IMR-90 (cell line): ENCODE measurements at places on chromosomes 2 and 18. TPM values are rescaled to one million over a fixed set of nuclear protein-coding genes. Genes with fewer than 3 reads are reported as not detected.

GRCh38 chr2:46118656-46119371, 178.4 kb upstream of the EPAS1 start:
- no peaks in the 10 kb centered on the region for H3K36me3 ChIP-seq
- H3K27ac ChIP-seq, result peak overlapping the region; percentile 84; the same call in 1 of the 2 replicates
- no peak for DNase-seq

GRCh38 chr2:68385220-68385906, 20.3 kb downstream of the PLEK start:
- peaks cover 64% of the 10 kb centered on the region for H3K27me3 ChIP-seq
- no peak overlapping the region for H3K27ac ChIP-seq
- H3K4me3 ChIP-seq, result no peak overlapping the region
- DNase-seq, result no peak
- H3K4me1 ChIP-seq, result no peaks in the 10 kb centered on the region

GRCh38 chr2:223797811-223798721, 39.3 kb downstream of the AP1S3 start:
- no peaks in the 10 kb centered on the region for H3K36me3 ChIP-seq
- peak; percentile 59 for DNase-seq
- no peaks in the 10 kb centered on the region for H3K27me3 ChIP-seq
- no peak overlapping the region for H3K27ac ChIP-seq

DNA sequence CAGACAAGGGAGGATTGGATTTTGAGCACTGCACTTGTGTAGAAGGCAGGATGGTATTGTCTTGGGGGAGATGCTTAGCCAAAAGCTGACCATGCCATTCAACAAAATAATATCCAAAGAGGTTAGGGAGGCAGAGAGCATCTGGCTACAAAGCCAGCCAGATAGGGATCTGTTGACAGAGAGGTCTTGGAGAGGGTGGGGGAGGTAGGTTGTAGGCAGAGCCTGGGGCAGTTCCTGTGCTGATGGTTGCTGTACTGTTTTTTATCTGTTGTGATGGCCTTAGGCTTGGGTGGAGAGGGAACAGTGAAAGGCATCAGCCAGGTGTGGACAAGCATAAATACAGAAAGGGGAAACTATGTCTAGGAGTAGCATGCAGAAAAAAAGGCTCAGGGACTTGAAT, 100.9 kb downstream of the AQP4 start:
- H3K36me3 ChIP-seq, result no peaks in the 10 kb centered on the region
- H3K27ac ChIP-seq, result no peak overlapping the region
- H3K4me1 ChIP-seq, result no peaks in the 10 kb centered on the region
- H3K4me3 ChIP-seq, result no peak overlapping the region

DNA sequence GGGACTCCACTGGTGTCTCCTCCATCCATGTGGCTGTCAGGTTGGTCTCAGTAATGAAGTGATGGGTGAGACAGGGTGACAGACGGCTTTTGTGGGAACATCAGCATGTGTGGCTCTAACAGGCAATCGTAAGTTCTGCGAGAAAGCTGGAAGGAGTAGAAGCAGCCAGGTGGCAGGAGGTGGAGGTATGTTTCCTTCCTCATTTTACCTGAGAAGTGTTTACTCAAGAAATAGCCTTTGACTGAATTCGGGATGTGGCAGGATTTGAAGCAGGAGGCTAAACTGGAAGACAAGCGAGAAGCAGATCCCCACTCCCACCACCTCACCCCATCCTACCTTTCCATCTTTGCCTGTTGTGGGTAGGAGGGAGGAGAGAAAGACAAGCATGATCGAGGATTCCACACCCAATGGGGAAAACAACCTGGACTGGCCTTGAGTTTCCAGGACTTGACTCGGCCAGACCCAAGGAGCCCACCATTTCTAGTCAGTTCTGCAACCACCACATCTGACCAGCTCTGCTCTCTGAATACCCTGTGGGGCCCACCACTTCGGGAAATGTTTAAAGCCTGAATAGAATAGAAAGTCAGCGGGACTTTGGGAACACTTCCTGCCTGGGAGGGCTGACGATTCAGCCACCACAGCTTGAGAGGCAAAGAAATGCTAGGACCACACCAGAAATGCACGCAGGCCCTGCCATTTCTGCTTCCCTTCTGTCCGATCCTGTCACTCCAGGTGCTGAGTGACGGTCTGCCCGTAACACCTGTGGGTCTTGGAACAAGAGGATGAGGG, 1.2 kb downstream of the ABCG8 start:
- H3K27ac ChIP-seq, result no peak overlapping the region
- H3K27me3 ChIP-seq, result peaks cover 55% of the 10 kb centered on the region
- no peaks in the 10 kb centered on the region for H3K36me3 ChIP-seq
- H3K4me1 ChIP-seq, result no peaks in the 10 kb centered on the region
- H3K4me3 ChIP-seq, result no peak overlapping the region
- no peak for DNase-seq

- H3K4me3 ChIP-seq, result peak within 1 kb of the TSS; percentile 98
- H3K36me3 ChIP-seq, result no peaks in the 10 kb centered on the region
- DNase-seq, result peak; percentile 49
- H3K4me1 ChIP-seq, result peaks cover 10% of the 10 kb centered on the region
Measured at GRCh38 chr18:36297417-36298125, at the start of gene FHOD3. FHOD3 (plus strand) TSS chr18:36297713; CDS start chr18:36297836, 123 bp downstream.

- peaks cover 27% of the 10 kb centered on the region for H3K36me3 ChIP-seq
- no peak overlapping the region for H3K27ac ChIP-seq
- DNase-seq, result no peak
- no peak overlapping the region for H3K4me3 ChIP-seq
- no peaks in the 10 kb centered on the region for H3K4me1 ChIP-seq
Measured at GRCh38 chr2:240596491-240596931, 10.0 kb downstream of the CAPN10 start.

DNA sequence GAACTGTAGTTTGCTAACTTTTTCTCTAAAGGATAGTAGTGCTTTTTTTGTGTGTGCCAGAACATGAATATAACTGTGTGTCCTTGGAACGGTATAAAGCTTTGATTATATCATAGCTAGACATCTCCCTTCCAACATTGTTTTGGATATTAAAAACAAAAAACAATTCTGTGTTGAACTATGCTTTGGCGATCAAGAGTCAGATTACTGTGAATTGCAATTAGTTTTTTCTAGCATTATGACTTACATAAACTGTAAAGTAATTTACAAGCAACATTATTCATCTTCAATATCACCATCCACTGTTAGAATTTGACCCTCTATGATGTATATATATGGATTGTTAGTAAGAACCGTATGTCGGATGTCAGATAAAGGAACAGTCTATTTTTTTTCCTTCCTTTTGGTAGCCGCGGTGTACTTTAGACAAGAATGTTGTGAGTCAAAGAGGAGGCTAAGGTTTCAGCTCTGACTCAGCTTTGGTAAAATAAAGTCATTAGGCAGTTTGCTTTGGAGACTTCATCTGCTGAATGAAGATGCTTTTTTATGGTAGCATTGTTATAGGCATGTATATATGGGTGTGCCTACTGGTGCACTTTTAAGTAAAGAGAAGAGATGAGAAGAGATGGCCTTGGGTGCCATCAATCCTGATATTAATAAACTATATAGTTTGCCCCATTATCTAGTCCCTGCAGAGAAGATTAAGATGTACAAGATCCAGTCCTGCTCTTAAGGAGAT, 76.4 kb downstream of the LTBP1 start:
- DNase-seq, result peak; percentile 95
- H3K4me1 ChIP-seq, result peaks cover 15% of the 10 kb centered on the region
- peak overlapping the region; percentile 96 for H3K27ac ChIP-seq
- H3K27me3 ChIP-seq, result no peaks in the 10 kb centered on the region

DNA sequence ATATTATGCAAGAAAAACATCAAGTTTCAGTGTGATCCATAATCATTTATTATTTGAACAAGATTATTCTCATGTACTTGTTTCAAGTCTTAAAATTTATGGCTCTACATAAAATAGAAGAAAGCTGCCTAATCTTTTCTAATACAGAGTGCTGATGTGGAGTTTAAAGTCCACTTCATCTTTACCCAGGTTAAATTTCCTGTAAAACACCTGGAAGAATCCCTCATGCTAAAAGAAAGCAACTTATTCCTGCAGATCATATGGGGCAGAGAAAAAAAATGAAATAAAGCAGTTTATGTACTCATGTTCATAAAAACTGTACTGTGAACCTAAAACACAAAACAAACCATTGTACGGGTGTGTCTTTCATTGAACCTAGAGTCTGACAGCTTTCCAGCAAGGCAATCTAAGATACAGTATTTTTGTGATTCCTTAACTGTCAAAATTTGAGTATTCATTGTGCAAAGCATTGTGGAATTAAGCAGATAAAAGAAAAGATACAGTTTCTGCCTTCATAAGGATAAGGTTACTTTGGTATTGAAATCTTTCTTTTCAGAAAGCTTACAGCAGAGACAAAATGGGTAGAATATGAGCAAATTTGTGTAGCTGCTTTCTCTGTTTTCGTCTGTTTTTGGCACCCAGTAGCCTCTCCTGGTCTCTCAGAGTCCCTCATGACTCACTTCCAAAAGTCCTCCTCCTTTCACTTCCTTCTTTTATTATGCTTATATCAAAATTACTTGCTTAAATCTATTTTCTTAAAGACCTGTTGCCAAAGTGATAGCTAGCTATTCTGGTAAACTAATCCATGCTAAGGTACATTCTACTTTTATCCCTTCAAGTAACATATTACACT, 26.9 kb upstream of the GLS start:
- peaks cover 6% of the 10 kb centered on the region; the same call in 1 of the 2 replicates for H3K4me1 ChIP-seq
- H3K36me3 ChIP-seq, result no peaks in the 10 kb centered on the region
- DNase-seq, result no peak
- no peaks in the 10 kb centered on the region for H3K27me3 ChIP-seq
- no peak overlapping the region for H3K27ac ChIP-seq

- peaks cover 13% of the 10 kb centered on the region; the same call in 1 of the 2 replicates for H3K4me1 ChIP-seq
- no peak overlapping the region for H3K27ac ChIP-seq
- no peaks in the 10 kb centered on the region for H3K27me3 ChIP-seq
- no peak overlapping the region for H3K4me3 ChIP-seq
- DNase-seq, result no peak
Measured at GRCh38 chr2:27021253-27022049, 11.3 kb upstream of the TMEM214 start.

GRCh38 chr2:97730245-97730644, 16.9 kb downstream of the ZAP70 start:
- no peak overlapping the region for H3K27ac ChIP-seq
- no peak overlapping the region for H3K4me3 ChIP-seq
- no peaks in the 10 kb centered on the region for H3K4me1 ChIP-seq
- DNase-seq, result peak; percentile 13
- H3K36me3 ChIP-seq, result no peaks in the 10 kb centered on the region

GRCh38 chr2:219553463-219553963, 9.7 kb downstream of the TMEM198 start:
- no peaks in the 10 kb centered on the region for H3K36me3 ChIP-seq
- no peak overlapping the region for H3K27ac ChIP-seq
- no peak overlapping the region for H3K4me3 ChIP-seq
- no peaks in the 10 kb centered on the region for H3K27me3 ChIP-seq
- H3K4me1 ChIP-seq, result peaks cover 8% of the 10 kb centered on the region; the same call in 1 of the 2 replicates

GRCh38 chr18:34050661-34051060, 174.1 kb downstream of the NOL4 start:
- H3K36me3 ChIP-seq, result no peaks in the 10 kb centered on the region
- H3K4me3 ChIP-seq, result no peak overlapping the region
- no peaks in the 10 kb centered on the region for H3K27me3 ChIP-seq
- no peaks in the 10 kb centered on the region for H3K4me1 ChIP-seq
- H3K27ac ChIP-seq, result no peak overlapping the region

DNA sequence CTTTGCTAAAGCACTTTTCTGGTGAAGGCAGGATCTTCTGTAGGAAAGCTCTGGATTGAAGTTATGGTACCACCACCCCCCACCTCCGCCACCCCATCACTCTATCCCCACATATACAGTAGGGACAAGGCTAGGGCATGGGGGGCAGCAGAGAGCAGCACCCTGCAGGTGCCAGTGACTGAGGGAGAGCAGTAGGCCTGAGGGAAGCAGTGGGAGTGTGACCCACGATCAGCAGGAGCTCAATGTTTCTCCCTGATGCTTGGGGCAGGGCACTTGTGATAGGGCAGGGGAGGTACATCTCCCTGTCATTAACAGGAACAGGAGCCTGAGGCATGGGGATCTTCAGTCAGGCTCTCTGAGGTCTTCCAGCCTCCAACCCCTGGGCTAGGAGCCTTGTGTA, 121.6 kb downstream of the ZFP36L2 start:
- peaks cover 57% of the 10 kb centered on the region for H3K4me1 ChIP-seq
- H3K27ac ChIP-seq, result peak overlapping the region; percentile 94; the same call in 1 of the 2 replicates
- DNase-seq, result no peak
- H3K36me3 ChIP-seq, result no peaks in the 10 kb centered on the region
- no peak overlapping the region for H3K4me3 ChIP-seq
- no peaks in the 10 kb centered on the region for H3K27me3 ChIP-seq

DNA sequence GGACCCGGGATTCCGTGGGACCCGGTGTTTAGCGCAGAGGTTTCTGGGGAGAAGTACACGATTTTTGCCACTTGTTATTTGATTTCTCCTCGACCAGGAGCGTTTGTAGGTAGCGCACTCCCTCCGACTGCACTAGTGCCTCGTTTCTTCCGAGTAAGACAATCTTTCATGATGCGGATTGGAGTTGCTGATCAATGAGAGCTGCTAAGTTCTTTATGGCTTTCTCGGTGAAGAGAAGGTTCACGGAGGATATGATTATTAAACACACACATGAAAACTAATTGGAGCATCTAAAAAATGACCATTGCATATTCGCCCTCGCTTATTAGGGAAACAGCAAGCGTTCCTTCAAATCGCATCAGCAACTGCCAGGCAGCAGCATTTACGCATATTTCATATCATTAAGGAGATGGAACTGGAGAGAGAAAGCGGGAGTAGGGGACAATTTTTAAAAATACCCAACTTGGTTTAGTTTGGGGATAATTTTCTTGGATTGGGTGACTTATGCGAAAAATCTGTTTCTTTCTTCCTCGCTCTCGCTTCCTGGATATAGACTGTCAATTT, 616 bp downstream of the EML6 start:
- H3K4me3 ChIP-seq, result peak overlapping the region; percentile 82
- no peak overlapping the region; the same call in 1 of the 2 replicates for H3K27ac ChIP-seq
- peak; percentile 17 for DNase-seq

- H3K36me3 ChIP-seq, result no peaks in the 10 kb centered on the region
- no peak overlapping the region for H3K27ac ChIP-seq
- DNase-seq, result no peak
- no peaks in the 10 kb centered on the region for H3K27me3 ChIP-seq
- H3K4me1 ChIP-seq, result no peaks in the 10 kb centered on the region
Measured at GRCh38 chr2:129716781-129717559, 262.5 kb upstream of the RAB6C start.

CYP26B1 gene
- not detected in 2 replicates for total RNA-seq

SMYD1 gene
- not detected in 2 replicates for total RNA-seq

LAMA3 gene
- total RNA-seq, result 0.18 and 0.28 TPM in 2 replicates

CTAGE1 gene
- under 0.01 TPM in 1 of 2 replicates, not detected in the other for total RNA-seq

MYOM1 gene
- total RNA-seq, result under 0.01 TPM in 2 replicates

CPO gene
- not detected in 2 replicates for total RNA-seq

PLEK gene
- under 0.01 TPM in 1 of 2 replicates, not detected in the other for total RNA-seq

SERPINB4 gene
- total RNA-seq, result not detected in 2 replicates

OR6B2 gene
- not detected in 2 replicates for total RNA-seq

ZNF892 gene
- total RNA-seq, result 2.2 and 2.7 TPM in 2 replicates

SERPINB11 gene
- total RNA-seq, result 0.18 TPM in 1 of 2 replicates, not detected in the other

LIMS3 gene
- 4.4 and 12.7 TPM in 2 replicates for total RNA-seq

CKAP2L gene
- total RNA-seq, result 9.9 and 13.3 TPM in 2 replicates
